ENCODE measurements at places on chromosomes 5 and 9.

DNA sequence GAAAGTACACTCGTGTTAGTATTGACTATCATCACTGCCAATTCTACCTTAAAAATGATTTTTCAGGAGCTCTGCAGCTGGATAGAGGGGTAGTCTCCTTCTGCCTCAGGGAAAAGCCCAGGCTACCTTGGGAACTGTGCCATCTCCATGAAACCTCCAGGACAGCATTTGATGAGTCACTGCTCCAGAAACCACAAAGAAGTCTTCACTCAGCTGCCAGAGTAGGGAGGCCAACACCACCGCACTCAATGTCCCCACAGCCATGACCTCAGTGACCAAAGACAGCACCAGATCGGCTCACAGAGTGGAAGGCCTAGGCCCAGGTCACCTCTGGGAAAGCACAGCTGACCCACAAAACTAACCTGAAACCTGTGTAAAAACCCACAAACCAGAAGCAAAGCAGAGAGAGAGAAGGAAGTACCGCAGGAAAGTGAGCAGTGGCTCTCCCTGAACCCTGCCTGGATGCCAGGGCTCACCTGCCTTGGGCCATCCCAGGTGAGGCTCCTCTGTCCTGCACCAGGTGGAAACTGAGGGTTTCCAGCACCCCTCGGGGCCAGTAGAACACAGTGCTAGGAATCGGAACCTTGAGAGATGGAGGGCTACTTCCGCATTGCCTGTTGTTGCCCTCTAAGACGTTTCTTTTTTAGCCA, 30.0 kb downstream of the S1PR3 start:
- peak; percentile 86 for ATAC-seq

DNA sequence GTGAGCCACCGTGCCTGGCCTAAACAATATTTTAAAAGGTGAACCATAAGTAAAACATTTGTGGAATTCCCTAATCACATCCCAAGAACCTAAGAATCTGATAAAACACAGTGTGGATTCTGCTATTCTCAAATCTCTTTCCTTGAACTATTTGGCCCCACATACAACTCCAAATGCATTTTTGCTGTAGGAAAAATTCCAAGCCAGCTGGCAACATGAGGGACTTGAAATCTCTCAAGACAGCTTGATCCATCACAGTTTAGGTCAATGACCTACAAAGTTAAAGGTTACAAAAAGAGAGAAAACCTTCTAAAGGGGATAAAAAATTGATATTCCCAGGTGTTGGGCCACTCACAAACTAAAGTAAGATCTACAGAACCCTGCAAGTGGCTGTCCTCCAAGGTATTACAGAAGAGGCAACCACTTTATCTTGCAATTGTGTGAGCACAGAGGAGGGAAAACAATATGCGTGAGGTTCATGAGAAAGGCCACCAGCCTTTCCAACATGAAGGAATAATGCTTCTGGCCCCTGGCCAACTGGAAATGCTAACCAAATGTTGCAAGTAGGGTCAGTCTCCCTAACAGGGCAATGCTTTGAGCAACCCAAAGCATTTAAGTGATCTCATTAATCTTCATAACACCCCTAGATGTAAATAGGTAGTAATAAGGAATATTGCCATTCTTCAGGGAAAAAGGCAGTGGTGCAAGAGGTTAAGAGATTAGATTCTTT, 221.4 kb downstream of the SEMA5A start:
- no peak for ATAC-seq

DNA sequence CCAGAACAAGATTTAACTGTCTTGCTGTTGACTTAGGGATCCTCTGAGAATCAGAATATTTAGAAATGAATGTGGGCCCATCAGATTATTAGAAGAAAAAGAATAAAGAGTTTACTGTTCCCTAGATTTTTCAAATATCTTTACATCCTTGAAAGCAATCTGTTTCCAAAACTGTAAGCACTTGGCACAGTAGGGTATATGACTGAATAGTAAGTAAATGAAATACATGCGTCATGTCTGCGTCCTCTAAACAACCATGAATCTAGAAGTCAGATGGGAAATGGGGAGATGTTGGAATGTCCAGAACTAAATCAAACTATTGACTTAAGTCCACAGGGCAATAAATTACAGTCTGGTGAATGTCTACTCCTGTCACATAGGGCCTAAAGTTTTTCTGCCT, 26.1 kb downstream of the TTC23L start:
- no peak for ATAC-seq

DNA sequence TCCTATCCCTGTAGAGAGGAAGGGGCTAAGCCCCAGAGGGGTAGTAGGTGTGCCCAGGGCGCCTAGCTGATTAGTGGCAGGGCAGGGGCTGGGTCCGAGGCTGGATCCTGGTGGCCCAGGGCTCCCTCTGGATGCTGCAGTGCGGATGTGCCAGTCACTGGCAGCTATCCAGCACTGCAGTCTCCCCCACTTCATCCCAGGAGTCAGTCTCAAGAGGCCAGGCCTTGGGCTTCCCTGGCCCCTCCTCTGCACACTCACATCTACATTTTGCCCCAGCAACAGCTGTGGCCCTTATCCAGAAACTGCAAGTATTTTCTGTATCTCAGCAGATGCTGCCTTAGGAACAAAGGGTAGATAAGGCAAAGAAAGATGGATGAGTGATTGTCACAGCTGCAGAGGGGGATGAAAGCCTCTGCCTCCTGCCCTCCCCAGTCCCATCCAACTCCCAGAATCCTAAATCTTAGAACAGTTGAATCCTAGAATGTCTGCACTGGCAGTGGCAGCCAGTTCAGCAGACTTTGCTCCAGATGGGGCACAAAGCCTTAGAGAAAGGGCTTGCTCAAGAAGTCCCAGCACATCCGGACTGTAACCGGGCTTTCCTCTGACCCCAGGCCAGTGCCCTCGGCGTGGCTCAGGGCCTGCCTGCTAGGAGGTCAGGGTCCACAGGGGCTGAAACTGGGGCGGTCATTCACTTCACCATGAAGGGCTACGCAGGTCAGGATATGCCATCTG, 1.6 kb downstream of the ANXA6 start:
- ATAC-seq: peak; percentile 48

DNA sequence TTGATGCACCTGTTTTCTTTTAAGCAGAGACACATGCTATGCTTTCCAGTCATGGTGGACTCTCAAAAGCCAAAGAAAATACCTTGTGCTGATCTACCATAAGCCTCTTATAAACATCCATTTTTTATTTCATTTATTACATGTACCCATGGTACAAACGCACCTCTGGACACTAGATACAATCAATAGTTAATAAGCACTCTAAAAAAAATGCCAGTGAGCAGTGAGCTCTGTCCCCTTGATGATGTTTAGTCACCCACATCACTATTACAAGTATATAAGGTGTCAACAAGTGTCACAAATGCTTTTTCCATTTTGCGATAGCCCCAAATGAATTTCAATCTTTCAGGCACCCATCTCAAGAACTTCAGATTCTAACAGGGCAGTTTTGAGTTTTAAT, 5.9 kb downstream of the KLF4 start:
- ATAC-seq: no peak

GRCh38 chr5:53884844-53885243, 324.4 kb downstream of the NDUFS4 start:
- no peak for ATAC-seq

GRCh38 chr5:123949807-123950340, 437.9 kb downstream of the CSNK1G3 start:
- ATAC-seq: no peak

GRCh38 chr9:21961569-21961968, 32.6 kb downstream of the CDKN2A start:
- no peak for ATAC-seq

DNA sequence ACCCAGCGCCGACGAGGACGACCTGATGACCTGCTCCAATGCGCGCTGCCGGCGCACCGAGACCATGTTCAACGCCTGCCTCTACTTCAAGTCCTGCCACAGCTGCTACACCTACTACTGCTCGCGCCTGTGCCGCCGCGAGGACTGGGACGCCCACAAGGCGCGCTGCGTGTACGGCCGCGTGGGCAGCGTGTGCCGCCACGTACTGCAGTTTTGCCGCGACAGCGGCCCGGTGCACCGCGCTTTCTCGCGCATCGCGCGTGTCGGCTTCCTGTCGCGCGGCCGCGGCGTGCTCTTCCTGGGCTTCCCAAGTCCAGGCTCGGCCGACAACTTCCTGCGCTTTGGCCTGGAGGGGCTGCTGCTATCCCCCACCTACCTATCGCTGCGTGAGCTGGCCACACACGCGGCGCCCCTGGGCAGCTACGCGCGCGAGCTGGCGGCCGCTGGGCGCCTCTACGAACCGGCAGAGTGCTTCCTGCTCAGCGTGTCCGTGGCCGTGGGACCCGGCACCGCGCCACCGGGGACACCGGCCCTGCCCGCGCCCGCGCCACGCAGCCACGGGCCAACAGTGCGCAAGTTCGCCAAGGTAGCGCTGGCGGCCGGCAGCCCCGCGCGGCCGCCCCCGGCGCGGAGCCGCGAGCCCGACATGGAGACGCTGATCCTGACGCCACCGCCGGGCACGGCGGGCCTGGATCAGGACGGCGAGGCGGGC, 2.7 kb upstream of the PHPT1 start:
- ATAC-seq: no peak

GRCh38 chr9:127976498-127976897, 4.3 kb downstream of the EEIG1 start:
- no peak for ATAC-seq

DNA sequence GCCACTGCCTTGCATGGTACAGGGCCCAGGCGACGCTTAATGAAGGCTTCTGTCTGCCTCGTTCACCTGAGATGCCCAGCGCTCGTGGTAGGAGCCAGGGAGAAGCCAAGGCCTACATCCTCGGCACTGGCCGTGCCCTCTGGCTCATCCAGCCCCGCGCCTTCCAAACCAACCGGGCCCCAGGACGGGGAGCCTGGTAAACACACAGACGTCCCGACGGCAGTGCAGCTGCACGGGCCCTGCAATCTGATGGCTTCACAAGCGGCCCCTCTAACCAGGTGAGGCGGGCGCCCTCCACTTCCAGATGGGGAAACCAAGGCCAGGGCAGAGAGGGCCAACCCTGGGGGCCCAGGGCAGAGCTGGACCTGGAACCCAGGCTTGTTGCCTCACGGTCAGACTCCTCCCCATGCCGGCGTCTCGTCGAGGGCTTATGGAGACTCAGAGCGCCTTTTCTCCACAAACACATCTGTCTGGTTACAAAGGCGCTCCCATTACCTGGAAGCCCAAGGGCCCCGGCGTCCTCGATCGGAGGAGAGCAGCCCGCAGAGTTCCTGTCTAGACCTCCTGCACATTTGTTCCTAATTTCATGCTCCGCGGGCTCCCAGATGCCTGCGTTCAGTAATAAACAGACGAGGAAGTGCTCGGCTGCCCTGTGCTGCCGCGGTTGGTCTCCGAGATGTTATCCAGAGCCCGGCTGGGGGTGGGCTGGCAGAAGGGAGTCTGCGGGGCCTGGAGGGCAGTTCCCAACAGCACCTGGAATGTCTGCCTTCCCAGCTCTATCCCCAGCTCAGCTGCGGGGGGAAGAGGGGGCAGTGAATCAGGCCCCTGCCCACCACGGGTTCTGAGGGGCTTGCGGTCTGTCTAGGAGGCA, 23.5 kb downstream of the FAM163B start:
- peak; percentile 56 for ATAC-seq

- ATAC-seq: no peak
Measured at GRCh38 chr5:10768328-10768899, 7.4 kb upstream of the DAP start.

GRCh38 chr9:75624998-75625397, 265.5 kb upstream of the PCSK5 start:
- no peak for ATAC-seq

DNA sequence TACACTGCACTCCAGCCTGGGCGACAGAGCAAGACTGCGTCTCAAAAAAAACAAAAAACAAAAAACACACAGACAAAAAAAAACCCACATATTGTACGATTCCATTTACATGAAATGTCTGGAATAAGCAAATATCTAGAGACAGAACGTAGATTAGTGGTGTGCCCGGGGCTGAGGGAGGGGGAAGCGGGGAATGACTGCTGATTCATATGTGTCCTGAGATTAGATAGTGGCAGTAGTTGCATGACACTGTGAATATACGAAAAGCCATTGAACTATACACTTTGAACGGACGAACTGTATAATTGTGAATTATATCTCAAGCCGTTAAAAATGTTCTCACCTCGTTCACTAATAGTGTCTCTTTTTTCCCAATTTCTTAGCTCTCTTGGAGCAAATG, 23.9 kb downstream of the FGF1 start:
- ATAC-seq: no peak

DNA sequence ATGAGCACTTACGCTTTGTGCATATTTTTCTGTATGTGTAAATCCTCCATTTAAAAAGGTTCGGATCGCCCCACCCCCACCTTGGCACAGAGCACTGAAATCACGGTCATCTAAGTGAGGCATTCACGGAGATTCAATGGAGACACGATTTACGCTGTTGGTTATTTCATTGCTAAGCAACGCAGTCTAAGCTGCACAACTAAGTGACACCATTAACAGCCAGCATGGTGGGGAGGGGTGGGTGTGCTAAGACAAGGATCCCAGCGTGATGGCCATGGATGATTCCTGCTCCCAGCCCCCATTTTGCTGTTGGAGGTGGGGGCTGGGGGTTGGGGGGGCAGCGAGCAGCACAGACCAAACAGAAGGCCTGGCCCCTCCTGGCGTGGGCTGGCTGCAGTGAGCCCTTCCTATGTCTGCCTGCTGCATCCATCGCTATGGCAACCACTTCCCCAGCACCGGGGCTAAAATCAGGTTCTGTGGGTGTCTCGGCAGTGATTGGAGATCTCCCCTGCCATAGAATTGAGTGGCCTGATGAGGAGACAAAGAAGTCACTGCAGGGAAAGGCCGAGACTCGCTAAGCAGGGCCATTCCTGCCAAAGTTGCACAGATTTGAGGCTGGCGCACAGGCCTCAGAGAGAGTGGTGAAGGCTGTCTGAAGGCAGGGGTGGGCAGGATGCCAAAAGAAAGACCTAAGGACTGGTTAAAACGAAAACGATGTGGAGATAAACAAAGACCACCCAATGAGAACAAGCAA, 14.3 kb upstream of the MARCHF6 start:
- peak; percentile 51 for ATAC-seq

DNA sequence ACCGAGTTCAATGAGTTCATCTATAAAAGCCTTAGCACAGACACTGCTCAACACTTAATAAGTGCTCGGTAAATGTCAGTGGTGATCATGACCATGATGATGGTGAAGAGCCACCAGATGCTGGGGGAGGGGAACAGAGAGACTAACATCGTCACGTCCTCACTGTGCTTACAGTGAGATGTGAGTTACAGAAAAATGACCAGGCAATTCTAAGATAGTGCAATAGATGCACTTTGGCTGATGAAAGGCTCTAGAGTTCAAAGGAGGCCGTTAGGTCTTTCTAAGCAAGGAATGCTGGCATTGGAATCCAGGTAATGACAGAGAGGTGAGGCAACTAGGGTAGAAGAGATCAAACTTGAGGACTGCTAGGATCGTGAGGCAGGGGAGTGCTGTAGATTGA, 36.7 kb downstream of the ARL15 start:
- ATAC-seq: no peak

- no peak for ATAC-seq
Measured at GRCh38 chr9:3912280-3912679, 386.5 kb upstream of the RFX3 start.

DNA sequence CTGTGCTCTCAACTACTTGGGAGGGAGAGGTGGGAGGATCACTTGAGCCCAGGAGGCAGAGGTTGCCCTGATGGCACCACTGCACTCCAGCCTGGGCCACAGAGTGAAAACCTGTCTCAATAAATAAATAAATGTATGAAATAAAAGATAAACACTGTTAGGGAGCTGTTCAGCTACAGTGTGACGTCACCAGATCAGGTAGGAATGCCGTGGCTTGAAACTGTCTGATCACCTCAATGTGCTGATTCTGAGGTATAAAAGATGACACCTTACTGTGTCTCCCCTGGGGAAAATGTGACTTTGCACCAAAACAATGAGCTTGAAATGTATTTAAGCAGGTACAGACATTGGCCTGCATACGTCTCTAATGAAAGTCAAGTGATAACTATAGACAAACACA, 133.3 kb downstream of the ADAMTS16 start:
- no peak for ATAC-seq

All from SK-N-SH treated with all-trans-retinoic acid at 6 μM for 48 hours (cell line).